ENCODE measurements at places on chromosomes 3 and 15.

GRCh38 chr15:29978411-29979382 lies 104.1 kb upstream of the GOLGA8J start:
- no peak for DNase-seq

- no peak for DNase-seq
Observed at GRCh38 chr3:177694316-177694715, 497.0 kb upstream of the TBL1XR1 start.

DNA sequence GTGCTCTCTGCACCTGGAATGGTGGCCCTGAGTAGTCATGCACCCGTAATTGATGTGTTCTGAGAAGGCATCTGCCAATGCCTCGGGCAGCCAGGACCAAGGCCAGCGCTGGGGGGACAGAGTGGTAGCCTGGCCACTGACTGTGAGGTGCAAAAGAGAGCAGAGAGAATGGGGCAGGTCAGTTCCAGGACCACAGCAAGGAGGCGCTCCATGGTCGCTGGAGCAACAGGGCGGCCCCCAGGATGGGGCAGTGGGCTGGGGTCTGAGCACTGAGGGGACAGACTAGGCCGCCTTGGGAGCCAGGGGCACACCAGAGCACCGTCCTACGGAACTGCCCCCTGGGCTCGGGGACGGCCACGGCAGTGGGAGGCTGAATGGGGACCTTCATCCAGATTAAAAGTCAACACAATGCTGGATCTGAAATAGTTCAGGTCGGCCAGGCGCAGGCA lies 48.3 kb upstream of the IQSEC1 start:
- no peak for DNase-seq

DNA sequence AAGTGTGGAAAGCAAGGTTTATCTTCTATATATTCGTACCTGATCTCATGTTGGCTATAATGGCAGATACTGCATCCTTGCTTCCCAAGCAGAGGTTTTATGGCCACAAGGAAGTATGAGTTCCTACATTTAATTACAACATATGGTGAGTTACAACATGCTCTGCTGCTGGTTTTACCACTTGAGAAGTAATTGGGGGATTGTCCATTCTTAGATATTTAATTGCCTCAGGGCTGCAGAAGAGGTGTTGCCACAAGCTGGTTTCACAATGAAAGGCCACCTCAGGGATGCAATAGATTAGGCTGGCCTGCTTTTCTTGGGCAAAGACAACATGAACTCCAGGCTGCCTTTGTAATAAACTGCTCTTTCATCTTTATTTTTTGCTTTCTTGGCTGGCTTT lies 48.6 kb downstream of the RAP2B start:
- DNase-seq: no peak
